T-cell (primary cell): ENCODE measurements at places on chromosomes 6 and 20. TPM values are rescaled to one million over a fixed set of nuclear protein-coding genes. Genes with fewer than 3 reads are reported as not detected.
A peak's percentile ranks its signal among the peaks of the same experiment; 100 is the strongest.

SRSF12 gene
- not detected for total RNA-seq

SIGLEC1 gene
- total RNA-seq: 0.06 TPM

SLC35D3 gene
- not detected for total RNA-seq

LPA gene
- total RNA-seq: 0.09 TPM

DNA sequence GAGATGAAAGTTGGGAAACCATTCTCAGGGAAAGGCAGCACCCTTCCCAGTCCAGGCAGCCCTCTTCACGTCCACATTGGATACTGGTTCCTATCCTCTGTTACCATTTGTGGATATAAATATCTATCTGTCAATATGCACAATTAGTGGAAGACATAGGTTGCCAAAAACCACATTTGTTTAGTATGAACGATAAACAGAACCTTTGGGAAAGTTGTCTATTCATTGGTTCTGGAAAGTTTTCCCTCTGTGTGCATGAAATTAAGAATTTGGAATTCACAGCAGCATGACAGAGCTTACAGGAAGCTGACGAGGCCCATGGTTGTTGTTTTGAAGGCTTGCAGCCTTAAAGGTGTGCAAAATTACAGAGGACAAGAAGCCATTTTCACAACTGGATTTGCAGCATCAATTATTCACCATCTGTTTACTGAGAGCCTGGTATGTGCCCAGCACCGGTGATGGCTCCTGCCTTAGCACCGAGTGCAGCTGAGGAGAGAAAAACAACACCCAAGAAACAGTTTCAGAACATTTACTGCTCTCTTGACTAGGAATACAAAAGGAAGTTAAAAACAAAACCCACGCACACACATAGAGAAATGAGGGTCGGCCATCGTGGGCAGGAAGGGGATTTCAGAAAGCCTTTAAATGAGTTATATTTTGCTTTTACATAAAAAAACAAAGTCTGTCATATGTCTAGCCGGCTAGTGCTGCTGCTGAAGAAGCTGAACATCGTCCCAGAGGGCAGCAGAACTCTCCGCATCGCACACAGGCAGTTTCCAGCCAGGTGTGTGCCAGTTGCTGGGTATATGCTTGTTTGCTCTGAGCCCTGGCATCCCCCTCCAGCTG is 319.6 kb downstream of the FARS2 start:
- H3K36me3 ChIP-seq: no peaks in the 10 kb centered on the region
- DNase-seq: peak; percentile 13
- no peaks in the 10 kb centered on the region for H3K27me3 ChIP-seq

GRCh38 chr6:15073883-15074465 is 171.9 kb upstream of the JARID2 start:
- no peaks in the 10 kb centered on the region for H3K36me3 ChIP-seq
- no peak for DNase-seq
- peaks cover 3% of the 10 kb centered on the region for H3K4me1 ChIP-seq

DNA sequence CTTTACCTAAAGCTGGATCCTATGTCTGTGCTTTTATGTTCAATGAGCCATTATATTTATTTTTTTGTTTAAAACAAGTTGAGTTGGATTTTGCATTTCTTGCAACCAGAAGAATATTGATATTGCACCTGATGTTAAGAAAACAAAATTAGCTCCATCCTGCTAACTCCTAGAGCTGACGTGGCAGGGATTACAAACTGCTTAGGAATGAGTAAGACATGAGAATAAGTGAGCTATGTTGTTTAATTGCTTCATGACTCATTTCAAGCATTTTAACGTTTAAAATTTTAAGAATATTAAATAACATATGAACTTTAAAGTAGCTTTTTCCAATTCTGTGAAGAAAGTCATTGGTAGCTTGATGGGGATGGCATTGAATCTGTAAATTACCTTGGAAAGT is 663.5 kb downstream of the EPM2A start:
- no peak for DNase-seq
- H3K27ac ChIP-seq: no peak overlapping the region
- no peaks in the 10 kb centered on the region for H3K4me1 ChIP-seq
- H3K36me3 ChIP-seq: no peaks in the 10 kb centered on the region
- no peak overlapping the region for H3K4me3 ChIP-seq

DNA sequence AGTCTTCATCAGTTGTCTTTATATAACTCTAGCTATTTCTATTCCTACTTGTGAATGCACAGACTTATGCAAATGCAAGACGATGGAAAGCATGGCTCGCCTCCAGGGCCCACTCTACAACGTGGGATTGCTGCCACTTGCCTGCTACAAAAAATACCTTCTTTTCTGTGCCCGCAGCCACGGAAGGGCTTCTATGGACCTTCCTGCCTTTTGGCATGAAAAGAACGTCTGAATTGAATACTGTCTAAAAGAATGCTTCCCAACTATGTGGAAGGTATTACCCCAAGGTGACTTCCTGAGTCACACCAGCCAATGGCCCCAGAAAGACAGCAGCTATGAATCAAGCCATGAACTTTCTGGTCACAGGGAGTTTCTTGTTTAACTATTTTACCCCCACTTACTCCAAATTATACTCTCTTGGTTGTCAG is 261.2 kb downstream of the HIVEP2 start:
- peaks cover 49% of the 10 kb centered on the region for H3K4me1 ChIP-seq
- H3K36me3 ChIP-seq: no peaks in the 10 kb centered on the region
- no peak overlapping the region for H3K27ac ChIP-seq
- no peaks in the 10 kb centered on the region for H3K27me3 ChIP-seq
- no peak for DNase-seq

GJA1 gene
- 1.5 TPM for total RNA-seq

- no peak for DNase-seq
- H3K27ac ChIP-seq: no peak overlapping the region
- no peaks in the 10 kb centered on the region for H3K36me3 ChIP-seq
- peaks cover 7% of the 10 kb centered on the region for H3K27me3 ChIP-seq
- H3K4me1 ChIP-seq: no peaks in the 10 kb centered on the region
- H3K4me3 ChIP-seq: no peak overlapping the region
These were observed 54.1 kb upstream of the SASH1 start for GRCh38 chr6:148288541-148288940.

DNA sequence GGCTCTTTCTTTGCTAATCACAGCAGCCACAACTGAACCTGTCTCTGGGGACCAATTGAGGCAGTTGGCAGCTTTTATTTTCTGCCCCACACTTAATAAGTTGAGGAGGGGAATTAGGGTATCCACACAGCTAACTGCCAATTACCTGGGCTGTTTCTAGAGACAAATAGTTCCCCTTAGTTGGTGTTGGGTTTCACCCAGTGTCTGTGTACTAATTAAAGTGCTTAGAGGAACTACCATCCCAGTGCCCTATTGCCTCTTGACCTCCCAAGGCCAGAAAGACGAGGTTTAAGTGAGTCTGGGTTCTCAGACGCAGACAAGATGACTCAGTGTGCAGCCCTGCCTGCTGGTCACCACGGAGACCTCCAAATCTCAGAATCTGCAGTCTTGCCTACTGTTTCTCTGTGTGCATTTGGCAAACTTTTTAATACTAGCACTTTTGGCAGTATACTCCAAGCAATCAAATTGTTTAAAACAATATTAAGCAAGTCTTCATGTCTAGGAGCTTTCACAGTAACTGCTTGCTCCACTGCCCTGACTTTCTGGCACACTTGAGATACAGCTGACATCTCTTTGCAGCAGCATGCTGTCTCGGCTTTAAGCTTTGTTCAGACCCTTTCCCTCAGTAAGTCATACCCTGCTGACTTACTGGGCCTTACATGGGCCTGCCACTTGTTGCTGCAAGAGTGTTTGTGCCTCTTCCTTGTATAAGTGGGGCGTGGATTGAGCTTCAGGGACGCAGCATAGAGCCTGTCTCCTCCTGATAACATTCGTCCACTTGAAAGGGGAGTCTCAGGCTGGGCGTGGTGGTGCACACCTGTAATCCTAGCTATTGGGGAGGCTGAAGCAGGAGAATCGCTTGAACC is 31.9 kb downstream of the STK35 start:
- peaks cover 7% of the 10 kb centered on the region for H3K36me3 ChIP-seq
- H3K27me3 ChIP-seq: no peaks in the 10 kb centered on the region
- no peak overlapping the region for H3K4me3 ChIP-seq
- DNase-seq: no peak

HRH3 gene
- total RNA-seq: not detected

- peak; percentile 16 for DNase-seq
- no peaks in the 10 kb centered on the region for H3K36me3 ChIP-seq
- H3K4me1 ChIP-seq: no peaks in the 10 kb centered on the region
- H3K27me3 ChIP-seq: no peaks in the 10 kb centered on the region
These were observed 49.2 kb downstream of the GMDS start for GRCh38 chr6:2196079-2196679.

RING1 gene
- total RNA-seq: 42.7 TPM

TCF21 gene
- 0.07 TPM for total RNA-seq

DNA sequence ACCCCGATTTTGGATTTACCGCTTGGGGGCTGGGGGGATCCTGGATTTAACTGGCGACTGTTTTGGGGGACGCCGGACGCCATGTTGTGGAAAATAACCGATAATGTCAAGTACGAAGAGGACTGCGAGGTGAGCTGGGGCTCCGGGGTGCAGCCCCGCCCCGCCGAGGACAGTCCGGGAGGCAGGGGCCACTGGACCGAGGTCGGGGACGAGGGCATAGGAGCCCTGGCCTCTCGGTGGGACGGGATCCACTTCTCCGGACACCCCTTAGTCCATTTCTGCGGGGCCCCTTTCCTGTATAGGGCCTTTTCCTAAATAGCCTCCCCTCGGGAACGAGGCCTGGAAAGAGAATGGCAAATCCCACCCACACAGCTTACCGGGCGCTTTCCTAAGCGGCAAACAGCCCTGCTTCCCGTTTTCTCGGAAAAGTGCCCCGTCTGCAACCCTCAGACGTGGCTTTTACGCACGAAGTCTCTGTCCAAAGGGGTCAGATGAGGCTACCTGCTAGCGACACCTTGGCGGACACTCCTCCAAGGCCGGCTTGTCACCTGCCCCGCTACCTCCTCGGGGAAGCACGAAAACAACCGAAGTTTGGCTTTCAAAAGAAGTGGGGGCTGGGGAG is 469 bp downstream of the TFAP2C start:
- no peaks in the 10 kb centered on the region for H3K36me3 ChIP-seq
- DNase-seq: no peak
- peaks cover 77% of the 10 kb centered on the region for H3K27me3 ChIP-seq

GRCh38 chr6:122322824-122323223 is 76.6 kb upstream of the HSF2 start:
- peak; percentile 1 for DNase-seq
- H3K4me3 ChIP-seq: peak overlapping the region; percentile 32
- no peaks in the 10 kb centered on the region for H3K36me3 ChIP-seq
- peak overlapping the region; percentile 18 for H3K27ac ChIP-seq
- no peaks in the 10 kb centered on the region for H3K27me3 ChIP-seq

DNA sequence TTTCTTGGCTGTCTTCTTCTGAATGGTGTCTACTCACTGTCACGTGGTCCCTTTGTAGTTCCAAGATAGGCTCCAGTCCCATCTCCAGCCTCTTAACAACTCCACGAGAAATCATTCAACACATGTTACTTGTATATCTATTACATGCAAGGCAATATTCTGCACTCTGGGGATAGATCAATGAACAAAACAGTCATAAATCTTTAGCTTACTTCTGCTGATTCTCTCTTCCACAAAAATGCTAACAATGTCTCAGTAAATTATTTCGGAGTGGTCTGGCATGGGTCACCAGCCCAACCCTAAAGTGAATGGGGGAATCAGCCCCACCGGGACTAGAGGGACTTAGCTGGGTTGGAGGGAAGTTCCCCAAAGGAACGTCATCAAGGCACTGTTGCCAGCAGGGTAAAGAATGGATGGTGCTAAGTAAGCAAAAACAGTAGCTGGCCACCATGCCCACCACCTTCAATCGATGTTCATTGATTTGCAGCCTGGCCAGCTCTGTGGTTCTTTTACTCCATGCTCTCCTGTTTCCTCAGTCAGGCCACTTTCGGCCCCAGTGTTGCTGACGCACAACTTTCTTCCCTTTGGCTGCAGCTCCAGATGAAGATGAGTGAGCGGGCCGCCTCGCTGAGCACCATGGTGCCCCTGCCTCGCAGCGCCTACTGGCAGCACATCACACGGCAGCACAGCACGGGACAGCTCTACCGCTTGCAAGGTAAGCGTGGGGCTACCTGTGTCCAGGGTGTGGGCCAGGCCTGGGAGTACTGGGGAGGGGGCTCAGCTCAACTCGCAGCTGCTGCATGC is 167.7 kb downstream of the DOK5 start:
- H3K27me3 ChIP-seq: no peaks in the 10 kb centered on the region
- H3K27ac ChIP-seq: no peak overlapping the region
- H3K4me3 ChIP-seq: no peak overlapping the region
- no peak for DNase-seq
- H3K4me1 ChIP-seq: no peaks in the 10 kb centered on the region
- H3K36me3 ChIP-seq: no peaks in the 10 kb centered on the region

MANEA gene
- total RNA-seq: 8.6 TPM

ZNF165 gene
- total RNA-seq: 7.2 TPM

GRCh38 chr6:167951781-167952511 is 45.5 kb upstream of the KIF25 start:
- no peaks in the 10 kb centered on the region for H3K36me3 ChIP-seq
- no peak for DNase-seq
- no peaks in the 10 kb centered on the region for H3K27me3 ChIP-seq

- no peaks in the 10 kb centered on the region for H3K4me1 ChIP-seq
- H3K27me3 ChIP-seq: peaks cover 11% of the 10 kb centered on the region
- H3K27ac ChIP-seq: no peak overlapping the region
- no peak for DNase-seq
These were observed 69.4 kb upstream of the NAA20 start for GRCh38 chr20:19947611-19948264.

- H3K4me1 ChIP-seq: peaks cover 14% of the 10 kb centered on the region
- DNase-seq: no peak
- H3K27ac ChIP-seq: peak overlapping the region; percentile 91
These were observed 640 bp downstream of the SAYSD1 start for GRCh38 chr6:39114388-39114703.

DNA sequence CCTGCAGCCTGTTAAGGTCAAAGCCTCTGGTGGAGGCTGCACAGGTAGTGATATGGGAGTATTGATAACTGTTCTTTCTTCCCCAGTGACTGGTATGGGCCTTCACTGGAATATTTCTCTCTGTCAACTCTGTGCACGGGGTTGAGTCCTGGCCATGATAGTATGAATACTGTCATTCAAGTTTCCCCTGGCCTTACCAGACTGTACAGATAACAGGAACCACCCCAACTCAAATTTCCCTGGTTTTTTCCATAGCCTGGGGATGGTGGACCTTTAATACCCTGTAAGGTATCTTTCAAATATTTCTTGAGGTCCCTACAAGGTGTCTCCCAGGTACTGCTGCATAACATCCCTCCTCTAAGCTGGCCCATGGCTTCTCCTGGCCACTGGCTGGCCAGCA is 51.4 kb upstream of the TNFAIP3 start:
- peak overlapping the region; percentile 49 for H3K27ac ChIP-seq
- peaks cover 22% of the 10 kb centered on the region for H3K4me1 ChIP-seq
- no peaks in the 10 kb centered on the region for H3K36me3 ChIP-seq
- no peak for DNase-seq
- H3K4me3 ChIP-seq: no peak overlapping the region
- H3K27me3 ChIP-seq: no peaks in the 10 kb centered on the region

GRCh38 chr20:24102290-24102689 is 113.7 kb upstream of the GGTLC1 start:
- no peaks in the 10 kb centered on the region for H3K27me3 ChIP-seq
- no peaks in the 10 kb centered on the region for H3K4me1 ChIP-seq
- DNase-seq: peak; percentile 16
- no peak overlapping the region for H3K4me3 ChIP-seq

OLIG3 gene
- not detected for total RNA-seq
